ENCODE measurements at places on chromosomes 1 and 21.
A peak's percentile ranks its signal among the peaks of the same experiment; 100 is the strongest.

DNA sequence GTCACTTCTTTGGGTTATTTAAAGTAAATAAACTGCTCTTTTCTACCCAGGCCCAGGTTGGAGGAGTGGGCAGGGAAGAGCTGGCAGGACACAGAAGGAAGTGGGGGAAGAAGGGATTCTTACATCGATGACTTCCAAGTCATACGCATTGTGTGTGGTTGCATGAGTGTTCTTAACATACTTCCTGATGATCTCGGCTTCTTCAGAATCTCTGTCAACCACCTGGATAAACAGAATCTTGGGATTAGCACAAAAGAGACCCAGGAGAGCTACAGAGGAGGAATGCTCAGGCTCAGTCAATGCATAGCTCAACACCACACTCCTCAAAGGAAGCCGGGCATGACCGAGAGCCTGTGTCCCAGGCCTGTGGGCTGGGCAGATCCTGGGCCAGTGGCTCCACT, 42.1 kb downstream of the PARP1 start:
- no peak for DNase-seq

DNA sequence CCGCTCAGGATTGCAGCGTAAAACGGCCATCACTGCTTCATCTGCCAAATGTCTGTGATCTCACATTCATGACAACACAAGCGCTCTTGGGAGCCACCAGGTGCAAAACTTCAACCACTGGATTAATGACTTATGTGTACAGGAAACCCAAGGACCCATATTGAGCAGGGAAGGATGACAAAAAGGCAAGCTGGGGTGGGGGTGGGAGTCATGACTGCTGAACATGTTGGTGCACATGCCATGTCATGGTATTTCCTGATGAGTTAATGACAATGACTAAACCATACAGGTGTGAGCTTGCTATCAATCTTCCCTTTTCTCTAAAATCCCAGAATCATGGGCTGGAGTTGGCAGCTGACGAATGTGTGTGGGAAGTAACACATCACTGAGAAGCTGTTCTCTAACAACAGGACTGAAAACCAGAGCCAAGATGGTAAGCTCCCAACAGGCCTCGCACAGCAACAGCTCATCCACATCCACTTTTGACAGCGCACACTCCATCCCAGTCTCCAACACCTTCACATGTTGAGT, 3.1 kb upstream of the SH2D5 start:
- no peak for DNase-seq

- peak; percentile 83 for DNase-seq
These were observed 50.0 kb upstream of the SLC19A1 start for GRCh38 chr21:45592208-45592619.

DNA sequence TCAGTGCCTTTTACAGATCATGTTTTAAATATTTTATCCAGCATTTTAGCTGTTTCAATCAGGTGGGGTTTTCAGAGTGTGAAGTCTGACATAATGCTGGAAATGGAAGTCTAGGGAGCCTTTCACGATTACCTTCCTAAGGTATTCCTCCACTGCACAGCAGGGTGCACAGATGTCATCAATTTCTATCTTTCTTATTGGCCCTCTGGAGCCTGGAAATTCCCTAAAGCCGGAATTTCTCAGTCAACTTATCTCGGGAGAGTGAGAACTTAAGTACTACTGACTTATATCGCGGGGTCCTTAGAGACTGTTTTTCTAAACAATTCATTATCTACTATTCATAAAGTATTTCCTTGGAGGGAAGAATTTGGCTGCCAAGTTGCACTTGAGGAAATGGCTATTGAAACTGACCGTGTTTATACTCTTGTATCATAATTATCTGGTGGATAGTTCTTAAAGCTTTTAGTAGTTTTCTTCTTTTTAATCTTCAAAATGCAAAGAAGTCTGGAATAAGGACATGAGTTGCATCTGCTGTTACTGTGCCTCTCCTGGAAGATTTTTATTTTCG, 311.8 kb upstream of the B3GALT2 start:
- DNase-seq = no peak

GRCh38 chr1:169321539-169321938, 46.1 kb downstream of the NME7 start:
- no peak for DNase-seq

GRCh38 chr1:13781907-13782633, 82.1 kb downstream of the PRDM2 start:
- no peak for DNase-seq

- no peak for DNase-seq
These were observed 805 bp downstream of the ZNHIT6 start for GRCh38 chr1:85707267-85707989.

GRCh38 chr1:43288058-43288784, 2.8 kb upstream of the C1orf210 start:
- DNase-seq = no peak

DNA sequence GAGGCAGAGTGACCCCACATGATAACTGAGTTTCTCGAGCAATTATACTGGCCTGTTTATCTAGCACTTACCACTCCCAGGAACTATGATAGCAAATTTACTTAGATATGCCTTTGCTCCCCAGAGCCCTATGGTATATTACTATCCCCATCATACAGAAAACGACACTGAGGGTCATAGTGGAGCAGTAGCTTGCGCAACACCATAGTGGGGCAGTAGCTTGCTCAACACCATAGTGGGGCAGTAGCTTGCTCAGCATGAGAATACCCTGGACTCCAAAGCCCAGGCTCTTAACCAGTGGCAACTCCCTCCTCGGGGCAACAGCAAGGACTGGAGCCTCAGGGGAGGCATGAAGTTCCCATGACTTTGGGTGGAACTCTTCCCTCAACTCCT, 211.9 kb downstream of the NPHP4 start:
- no peak for DNase-seq

GRCh38 chr1:201383647-201384405, 6.3 kb upstream of the TNNT2 start:
- no peak for DNase-seq

DNA sequence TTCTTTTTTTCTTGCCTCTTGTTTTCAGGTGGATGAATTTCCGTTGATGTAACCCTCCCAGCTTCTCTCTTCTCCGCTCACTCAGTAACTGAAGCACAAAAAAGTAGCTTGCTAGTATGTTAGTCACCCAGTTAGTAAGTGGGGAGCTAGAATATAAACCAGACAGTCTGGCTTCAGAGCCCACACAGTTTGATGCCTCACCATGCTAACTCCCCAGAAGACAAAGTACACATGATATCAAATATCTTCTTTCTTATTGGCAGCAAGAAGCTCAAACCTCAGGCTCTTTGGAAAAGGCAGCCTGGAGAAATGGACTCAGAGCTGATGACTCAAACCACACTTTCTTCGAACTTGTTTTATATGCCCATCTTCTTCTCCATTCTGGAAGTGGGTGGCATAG, 187.5 kb upstream of the PLXNA2 start:
- no peak for DNase-seq

DNA sequence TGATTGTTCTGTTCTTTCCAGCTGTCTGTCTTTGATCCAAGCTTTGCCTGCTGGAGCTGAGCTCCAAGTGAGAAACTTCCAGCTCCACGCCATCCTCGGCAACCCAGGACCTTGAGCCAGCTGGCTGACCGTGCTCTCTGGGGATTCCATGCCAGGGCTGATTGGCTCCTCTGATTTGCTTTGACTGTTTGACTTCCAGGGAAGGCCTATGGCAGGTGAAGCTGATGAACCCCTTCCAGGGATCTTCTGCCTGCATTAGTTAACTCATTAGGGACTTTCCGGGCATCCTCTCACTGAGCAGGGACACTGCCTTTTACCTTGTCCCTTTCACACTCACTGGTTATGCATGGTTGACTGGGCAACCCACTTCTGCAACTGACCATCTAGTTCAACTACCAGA, 406.1 kb downstream of the RPS6KC1 start:
- no peak for DNase-seq

DNA sequence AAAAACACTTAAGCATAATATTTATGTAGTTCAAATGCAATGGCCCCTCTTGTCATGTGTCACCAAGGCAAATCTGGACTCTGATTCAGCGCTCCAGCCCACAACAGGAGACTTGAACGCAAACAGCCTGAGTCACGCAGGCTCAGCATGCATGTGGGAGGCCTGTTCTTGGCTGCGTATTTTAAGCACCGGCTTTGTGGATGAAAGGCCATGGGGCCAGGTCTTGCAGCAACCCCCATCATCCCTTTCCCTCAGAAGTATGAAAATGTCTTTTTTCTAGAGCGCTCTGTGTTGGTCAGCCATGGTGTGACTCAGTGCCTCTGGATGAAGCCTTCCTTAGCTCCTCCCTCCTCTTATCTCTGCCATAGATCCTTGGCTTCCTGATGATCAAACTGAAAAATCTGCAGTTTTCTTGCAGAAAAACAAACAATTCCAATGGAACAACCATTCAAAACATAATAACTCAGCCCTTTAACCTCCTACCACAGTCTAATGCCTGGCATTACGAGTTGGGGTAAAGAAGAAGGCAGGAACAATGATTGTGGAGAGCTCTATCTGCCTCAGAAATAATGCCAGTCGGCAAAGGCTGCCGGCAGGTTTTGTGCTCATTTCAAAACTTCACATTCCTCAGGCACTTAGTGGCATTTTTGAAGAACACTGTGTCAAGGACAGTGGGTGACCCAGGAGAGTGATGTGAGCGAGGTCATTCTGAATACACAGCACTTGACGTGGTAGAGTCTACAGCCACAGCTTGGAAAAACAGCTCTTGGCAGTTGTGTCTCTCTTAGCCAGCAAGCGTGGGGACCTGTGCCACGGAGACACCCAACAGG, 167.5 kb downstream of the CLIC6 start:
- DNase-seq = peak; percentile 25

GRCh38 chr1:214934045-214934444, 148.5 kb upstream of the KCNK2 start:
- DNase-seq = no peak

DNA sequence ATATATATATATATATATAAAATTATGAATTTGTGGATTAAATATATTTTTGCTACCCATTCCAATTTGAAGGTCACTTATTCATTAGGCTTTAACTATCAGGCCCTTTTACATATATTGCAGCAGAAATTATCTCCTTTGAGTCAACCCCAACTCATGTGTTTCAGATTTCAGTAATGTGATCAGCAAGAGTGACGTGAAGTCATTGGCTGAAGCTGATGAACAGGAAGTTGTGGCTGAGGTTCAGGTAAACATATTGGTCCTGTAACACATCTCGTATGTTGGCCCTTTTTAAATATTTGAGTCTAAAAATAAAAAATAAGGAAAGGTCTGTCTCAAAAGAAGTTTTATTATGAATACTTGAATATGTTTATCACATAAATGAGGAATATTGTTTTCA, 8.5 kb downstream of the VPS45 start:
- peak; percentile 39 for DNase-seq
